ENCODE measurements at places on chromosomes 2 and 18. TPM values are rescaled to one million over a fixed set of nuclear protein-coding genes. Genes with fewer than 3 reads are reported as not detected.

DNA sequence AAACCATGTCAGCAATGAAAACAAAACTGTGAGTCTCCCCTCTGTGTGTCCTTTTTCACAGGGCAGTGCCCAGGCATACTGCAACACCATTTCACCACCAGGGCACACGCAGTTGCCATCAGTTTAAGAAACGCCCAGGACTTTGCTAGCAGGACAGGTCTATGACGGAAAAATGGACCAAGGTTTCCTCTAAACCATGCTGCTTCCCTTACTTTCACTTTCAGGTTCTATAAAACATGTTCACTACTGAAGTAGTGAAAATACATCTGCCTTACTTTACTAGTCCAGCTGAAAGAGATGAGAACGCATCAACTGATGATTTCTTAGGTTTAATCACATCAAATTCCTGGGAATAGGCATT lies 110.5 kb downstream of the TCF4 start:
- no peak for DNase-seq

DNA sequence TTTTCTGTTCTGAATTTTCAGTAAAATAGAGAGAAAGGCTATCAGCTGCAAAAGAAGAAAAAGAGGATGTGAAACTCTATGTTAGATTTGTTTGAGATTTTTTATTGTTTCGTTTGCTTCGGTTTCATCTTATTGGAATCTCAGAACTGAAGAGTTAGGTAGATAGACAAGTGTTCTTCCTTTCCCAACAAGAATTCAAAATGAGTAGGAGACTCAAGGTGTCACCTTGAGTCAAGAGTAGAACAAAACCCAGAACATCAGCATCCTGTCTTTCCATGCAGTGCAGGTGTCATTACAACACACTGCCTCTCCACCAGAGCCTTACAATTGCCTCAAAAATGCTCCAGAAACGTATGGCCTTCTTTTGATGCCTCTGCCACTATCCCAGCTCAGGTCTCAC lies 21.1 kb downstream of the NBAS start:
- DNase-seq, result no peak

Gene ERICH2
- polyA plus RNA-seq, result 2.7 TPM

Gene TDRD15
- 0.06 TPM for polyA plus RNA-seq

Gene CCDC93
- polyA plus RNA-seq, result 38.8 TPM

Gene LGALSL
- 40.5 TPM for polyA plus RNA-seq

Data from right renal cortex interstitium (tissue), 3 donors.